ENCODE measurements at places on chromosomes 4 and X.

DNA sequence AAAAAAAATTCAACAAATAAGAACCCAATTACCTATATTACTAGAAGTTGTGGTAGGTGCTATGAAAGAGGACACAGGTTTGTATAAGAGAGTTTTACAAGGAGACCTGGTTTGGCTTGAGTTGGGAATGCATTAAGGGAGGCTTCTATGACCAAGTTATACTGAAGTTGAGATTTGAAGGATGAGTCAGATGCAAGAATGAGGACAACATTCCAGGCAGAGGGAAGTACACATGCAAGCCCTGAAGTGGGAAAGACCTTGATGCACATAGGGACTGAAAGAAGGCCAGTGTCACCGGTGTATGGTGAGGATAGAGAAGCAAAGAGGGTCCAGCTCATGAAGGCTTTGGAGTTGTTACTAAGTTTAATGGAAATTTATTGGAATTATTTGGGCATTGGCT lies 52.2 kb downstream of the ANK2 start:
- no peak for DNase-seq

DNA sequence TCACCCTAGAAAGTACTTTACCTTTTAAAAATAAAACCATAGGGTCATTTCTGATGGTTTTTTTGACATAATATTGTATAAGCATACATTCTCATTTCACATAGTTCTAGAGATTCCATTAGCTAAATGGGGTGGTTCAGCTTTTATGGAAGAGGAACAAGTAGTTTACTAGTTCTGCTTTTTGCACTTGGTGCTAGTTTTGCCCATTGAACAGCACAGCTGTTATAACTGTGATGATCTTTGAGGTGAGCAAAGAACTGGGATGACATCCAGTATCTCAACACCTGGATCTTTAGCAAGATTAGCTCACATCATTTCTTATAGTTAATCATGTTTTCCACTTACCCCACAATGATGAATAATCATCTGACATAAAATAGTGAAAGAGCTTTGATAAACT lies 40.9 kb downstream of the MOB1B start:
- no peak for DNase-seq

GRCh38 chr4:10161840-10162239 lies 45.2 kb upstream of the WDR1 start:
- peak; percentile 15 for DNase-seq

GRCh38 chr4:60195256-60195655 lies 1004.9 kb upstream of the ADGRL3 start:
- DNase-seq: no peak

DNA sequence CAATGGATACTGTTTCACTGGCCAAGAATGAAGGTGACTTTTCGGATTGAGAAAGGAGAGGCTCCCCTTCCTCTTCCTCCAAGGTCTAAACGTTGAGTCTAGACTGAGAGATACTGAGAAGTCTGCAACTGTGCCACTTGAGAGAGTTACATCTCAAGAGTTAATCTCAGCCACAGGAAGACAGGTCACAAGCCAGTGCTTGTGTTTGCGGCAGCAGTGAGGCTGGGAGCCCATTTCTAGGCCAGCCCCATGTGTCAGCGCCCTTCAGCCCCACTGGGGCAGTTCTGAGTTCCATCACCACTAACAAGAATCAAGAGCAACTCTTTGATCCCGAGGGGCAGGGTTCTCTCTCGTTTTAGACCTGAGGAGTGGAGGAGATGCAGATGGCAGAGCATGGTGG lies 7.3 kb upstream of the SEC24D start:
- DNase-seq: no peak

GRCh38 chrX:56782352-56782751 lies 53.3 kb downstream of the NBDY start:
- no peak for DNase-seq

Data from stimulated activated CD4-positive, alpha-beta T cell treated with anti-CD3 and anti-CD28 coated beads, Interleukin-2, amount 100 ng/mL, for 24 hours (primary cell).